NCI-H2081 (cell line): ENCODE measurements at places on chromosomes 7 and 10.

DNA sequence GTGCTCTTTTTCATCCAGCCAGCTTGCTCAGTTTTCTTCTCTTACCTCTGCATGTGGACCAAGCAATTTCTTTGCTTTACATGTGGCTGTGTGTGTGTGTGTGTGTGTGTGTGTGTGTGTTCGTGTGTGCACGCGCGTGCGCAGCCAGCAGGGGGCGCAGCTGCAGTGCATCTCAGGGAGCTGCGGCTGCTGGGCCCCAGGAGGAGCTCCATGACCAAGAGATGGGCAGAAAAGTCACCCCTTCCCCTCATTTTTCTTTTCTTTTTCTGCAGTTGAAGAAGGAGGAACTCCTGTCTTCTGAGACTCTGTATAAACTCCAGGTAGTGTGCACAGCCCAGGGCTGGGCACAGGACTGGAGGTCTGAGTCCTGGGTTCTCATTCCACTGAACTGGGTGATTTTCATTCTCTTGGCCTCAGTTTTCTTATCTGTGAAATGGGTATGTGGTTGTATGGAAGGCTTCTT is 41.8 kb downstream of the BLNK start:
- peak; percentile 63 for DNase-seq

DNA sequence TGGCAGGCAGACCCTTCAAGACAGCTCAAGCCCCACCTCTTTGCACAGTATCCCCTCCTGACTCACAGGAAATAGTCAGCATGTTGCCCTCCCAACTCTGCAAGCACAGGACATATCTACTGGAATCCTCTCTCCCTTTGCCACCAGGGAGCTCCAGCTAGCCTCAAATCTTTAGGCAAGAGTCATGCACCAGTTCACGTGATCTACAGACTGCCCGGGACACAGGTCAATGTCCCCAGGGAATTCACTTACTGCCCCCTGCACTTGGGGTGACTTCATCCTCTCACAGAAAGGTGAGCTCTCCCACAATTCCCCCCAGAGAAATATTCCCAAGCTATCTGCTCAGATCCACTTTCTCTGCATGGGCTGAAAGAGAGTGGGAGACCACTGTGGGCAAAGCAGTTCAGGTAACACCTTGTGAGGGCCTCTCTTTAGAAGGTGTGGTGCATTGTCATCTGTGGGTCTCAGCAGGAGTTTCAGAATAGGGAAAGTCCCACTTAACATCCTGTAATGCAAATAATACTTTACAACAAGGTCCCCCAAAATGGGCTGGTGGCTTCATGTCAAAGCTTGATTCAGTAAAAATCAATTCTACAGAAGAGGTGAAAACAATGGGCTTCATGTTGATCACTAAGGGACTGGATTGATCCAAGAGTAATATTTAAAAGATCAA is 129.9 kb downstream of the NOC3L start:
- DNase-seq = no peak

GRCh38 chr10:20694296-20694695 is 202.8 kb downstream of the NEBL start:
- DNase-seq = no peak

- no peak for DNase-seq
Observed at GRCh38 chr7:139230023-139230422, 1.0 kb upstream of the UBN2 start.

DNA sequence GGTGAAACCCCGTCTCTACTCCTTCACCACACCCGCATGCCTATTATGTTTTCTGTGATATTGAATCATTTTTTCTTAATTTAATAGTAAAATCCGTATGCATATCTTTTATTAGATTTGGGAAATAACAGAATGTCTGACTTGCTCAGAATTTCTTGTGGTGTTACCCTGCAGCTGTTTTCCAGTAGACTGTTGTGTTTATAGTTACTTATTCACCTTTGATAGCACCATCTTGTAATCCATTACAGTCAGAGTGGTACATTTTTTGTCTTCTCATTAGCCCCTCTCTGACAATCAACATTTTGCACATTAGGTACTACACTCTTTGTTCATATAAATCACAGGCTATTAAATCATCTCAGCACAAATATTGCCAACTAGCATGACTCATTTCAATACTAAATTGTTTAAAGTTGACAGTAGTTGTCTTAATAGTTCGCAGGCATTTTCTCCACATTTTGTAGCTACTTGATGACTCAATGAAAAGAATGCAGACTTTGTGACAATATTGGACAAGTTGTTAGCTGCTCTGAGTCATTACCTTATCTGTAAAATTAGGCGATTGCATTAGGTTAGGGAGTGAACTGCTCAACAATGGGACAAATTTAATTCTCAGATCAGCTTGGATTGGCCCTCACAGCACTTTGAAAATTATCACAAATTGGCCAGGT is 17.8 kb upstream of the SLC16A12 start:
- DNase-seq = no peak

DNA sequence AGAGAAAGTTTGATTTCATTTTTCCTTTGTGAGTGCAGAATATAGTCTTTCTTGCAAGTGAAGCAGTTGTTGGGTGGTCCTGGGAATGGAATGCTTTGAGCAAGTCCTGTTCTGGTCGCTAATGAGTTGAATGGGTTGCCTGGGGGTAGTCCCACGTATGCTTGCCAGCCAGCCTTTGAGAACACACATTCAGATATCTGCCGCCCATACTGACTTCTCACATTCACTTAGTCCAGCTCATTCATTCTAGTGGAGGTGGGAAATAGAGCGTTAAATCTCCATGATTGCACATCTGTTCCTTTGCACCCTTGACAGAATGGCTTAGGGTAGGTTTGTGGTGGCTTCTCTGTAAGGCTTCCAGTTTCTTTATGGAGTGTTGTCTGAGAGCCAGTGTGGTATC is 256.6 kb downstream of the SORCS3 start:
- no peak for DNase-seq
